Stimulated activated CD8-positive, alpha-beta memory T cell treated with anti-CD3 and anti-CD28 coated beads, Interleukin-15, amount 100 ng/mL, for 48 hours (primary cell): ENCODE measurements at places on chromosomes 2 and 18.

GRCh38 chr2:69931832-69932595 is 17.1 kb downstream of the MXD1 start:
- no peak for DNase-seq

GRCh38 chr18:23939366-23939765 is 75.2 kb upstream of the TTC39C start:
- no peak for DNase-seq

- DNase-seq = no peak
These were observed 26.9 kb downstream of the CELF4 start for GRCh38 chr18:37538526-37539205.

GRCh38 chr18:23619388-23619881 is 33.1 kb upstream of the NPC1 start:
- no peak for DNase-seq

DNA sequence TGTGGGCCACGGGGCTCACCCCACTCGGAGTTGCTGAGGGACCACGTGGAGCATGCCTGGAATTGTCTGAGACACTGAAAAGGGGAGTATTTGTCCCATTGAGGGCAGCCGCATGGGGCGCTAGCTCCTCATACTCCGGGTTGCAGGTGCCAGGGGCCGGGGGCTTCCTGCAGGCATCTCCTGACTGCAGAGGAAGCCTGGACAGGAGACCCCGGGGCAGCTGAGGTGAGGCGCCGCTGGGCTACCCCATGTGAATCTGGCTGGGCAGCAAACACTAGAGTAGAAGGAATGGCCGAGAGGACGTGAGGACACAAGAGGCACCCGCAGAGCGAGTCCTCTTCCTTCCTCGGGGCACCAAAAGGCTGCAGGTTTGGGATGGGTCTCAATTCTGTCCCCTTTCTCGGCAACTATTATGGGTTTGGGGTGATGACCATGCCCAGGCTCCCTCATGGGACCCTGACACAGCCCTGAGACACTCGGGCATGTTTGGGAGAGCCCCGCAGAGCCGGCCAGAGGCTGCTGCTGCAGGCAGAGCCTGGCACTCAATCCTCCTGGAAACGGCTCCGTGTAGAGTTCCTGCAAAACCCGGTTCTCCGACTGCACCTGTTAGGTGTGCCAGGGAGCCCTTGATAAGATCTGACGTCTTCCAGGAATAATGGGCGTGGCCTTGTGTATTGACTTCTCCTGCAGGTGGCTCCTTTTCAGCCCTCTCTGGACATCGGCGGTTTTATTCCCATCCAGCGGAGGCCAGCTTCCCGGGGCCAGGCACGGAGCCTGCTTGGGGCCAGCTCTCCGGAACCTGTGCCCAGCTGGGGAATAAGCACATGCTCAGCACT is 77.0 kb downstream of the CTIF start:
- DNase-seq = no peak

DNA sequence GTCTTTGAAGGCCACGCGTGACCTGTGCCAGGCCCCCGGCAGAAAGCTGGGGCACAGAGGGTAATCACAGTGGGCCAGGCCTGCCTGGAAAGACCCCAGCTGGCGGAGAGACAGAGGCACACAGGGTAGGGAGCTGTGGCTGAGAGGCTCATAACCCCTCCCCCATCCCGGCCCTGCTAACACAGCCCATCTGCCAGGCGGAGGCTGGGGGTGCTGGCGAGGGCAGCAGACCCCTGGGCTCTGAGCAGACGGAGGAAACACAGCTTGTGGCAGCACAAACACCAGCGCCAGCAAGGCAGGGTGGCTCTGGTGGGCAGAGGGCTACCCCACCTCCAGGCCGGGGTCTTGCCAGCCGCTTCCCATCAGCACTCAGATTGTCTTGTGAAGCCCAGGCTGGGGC is 19.0 kb downstream of the HS6ST1 start:
- no peak for DNase-seq

DNA sequence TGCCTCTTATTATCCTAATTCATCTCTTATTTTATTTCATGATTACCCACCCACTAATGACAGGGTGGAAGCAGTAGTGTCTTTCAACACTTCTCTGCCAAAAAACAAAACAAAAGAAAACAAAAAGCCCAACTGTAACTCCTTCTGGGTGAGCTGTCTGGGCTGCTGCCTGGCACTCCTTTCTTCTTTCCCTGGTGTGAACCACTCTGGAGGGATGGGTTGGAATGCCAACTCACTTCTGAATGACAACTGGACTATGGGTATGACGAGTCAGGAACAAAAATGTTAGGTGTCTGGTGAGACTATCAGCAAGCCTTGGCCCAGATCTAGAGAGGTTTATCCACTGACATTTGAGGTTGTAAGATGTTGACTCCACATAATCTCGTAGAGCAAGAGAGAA is 88.3 kb upstream of the ITGB6 start:
- no peak for DNase-seq

GRCh38 chr2:240760576-240761246 is 59.3 kb downstream of the KIF1A start:
- DNase-seq = no peak

- DNase-seq = no peak
These were observed 27.3 kb upstream of the INHBB start for GRCh38 chr2:120318626-120319025.

- no peak for DNase-seq
These were observed 81.8 kb upstream of the HPCAL1 start for GRCh38 chr2:10220902-10221391.

DNA sequence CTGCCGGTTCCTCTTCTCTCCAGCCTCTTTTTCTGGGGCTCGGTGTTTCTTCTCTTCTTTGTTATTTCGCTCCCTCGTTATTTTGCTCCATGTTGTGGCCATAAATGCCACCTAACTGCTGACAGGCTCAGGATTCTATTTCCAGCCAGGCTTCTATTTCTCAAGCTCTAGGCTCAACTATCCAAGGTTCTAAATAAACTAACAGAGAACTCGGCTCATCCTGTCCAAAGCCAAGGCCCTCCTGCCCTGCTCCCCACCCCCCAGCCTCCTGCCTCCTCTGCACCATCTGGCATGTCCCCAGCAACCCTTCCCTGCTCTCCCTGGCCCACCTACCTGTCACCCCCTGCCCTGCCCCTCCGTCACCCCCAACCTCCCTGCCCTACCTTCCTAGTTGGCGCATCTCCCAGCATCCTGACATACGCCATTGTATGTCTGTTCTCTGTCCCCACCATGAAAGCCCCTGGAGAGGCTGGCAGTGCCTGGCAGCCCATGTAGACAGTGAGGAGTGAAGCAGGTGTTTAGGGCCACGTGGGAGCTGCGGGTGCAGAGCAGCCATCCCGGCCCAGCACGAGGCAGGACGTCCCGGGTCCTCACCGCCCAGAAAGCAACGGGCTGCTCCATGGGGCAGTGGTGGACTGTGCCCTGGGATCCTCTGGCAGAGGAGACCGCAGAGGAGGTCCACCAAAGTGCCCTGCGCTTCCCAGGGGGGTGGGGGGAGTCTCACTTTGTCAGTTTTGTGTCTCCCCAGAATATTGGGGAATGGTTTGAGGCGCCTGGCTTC is 186.9 kb downstream of the TWIST2 start:
- no peak for DNase-seq

GRCh38 chr2:173271825-173272224 is 82.8 kb upstream of the CDCA7 start:
- DNase-seq = no peak

GRCh38 chr2:19360966-19361321 is 2.5 kb upstream of the OSR1 start:
- DNase-seq = no peak

DNA sequence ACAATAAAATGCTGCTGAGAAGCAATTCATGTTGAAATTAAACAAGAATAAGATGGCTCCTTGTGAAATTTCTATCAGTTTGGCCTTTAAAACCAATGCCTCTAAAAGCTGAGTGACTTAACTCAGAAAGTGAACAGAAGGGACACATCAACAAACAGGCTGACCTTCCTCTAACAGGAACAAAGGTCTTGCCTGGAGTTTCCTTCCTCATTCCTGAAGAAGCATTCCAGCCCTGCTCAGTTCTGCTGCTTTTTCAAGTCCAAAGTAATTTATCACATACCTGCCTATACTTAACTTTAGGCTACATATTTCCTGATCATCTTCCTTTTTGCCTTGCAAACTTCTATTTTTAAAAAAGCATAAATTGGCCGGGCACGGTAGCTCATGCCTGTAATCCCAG is 14.1 kb downstream of the PTRHD1 start:
- DNase-seq = no peak

- no peak for DNase-seq
These were observed 12.7 kb upstream of the CDK15 start for GRCh38 chr2:201793631-201794030.

DNA sequence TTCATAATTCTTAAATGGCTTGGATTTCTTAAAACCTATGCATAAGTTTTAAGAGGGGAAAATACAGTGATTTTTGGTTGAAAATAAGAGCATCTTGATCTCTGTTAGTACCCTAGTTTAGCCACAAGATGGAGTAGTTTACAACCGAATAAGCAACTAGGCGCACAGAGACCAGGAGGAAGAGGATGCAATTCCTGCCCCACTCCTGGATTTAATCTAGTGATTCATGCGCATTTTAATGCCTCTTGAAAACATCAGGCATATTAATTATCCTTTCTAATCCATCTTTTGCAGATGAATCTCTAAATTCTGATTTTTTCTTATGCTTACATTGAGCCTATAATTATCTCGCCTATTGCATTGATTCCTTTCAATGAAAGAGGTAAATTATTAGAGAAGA is 76.7 kb downstream of the MRPS9 start:
- DNase-seq = no peak

GRCh38 chr2:99662761-99663341 is 173.0 kb upstream of the REV1 start:
- no peak for DNase-seq

- no peak for DNase-seq
These were observed 72.9 kb downstream of the XRCC5 start for GRCh38 chr2:216181953-216182461.

DNA sequence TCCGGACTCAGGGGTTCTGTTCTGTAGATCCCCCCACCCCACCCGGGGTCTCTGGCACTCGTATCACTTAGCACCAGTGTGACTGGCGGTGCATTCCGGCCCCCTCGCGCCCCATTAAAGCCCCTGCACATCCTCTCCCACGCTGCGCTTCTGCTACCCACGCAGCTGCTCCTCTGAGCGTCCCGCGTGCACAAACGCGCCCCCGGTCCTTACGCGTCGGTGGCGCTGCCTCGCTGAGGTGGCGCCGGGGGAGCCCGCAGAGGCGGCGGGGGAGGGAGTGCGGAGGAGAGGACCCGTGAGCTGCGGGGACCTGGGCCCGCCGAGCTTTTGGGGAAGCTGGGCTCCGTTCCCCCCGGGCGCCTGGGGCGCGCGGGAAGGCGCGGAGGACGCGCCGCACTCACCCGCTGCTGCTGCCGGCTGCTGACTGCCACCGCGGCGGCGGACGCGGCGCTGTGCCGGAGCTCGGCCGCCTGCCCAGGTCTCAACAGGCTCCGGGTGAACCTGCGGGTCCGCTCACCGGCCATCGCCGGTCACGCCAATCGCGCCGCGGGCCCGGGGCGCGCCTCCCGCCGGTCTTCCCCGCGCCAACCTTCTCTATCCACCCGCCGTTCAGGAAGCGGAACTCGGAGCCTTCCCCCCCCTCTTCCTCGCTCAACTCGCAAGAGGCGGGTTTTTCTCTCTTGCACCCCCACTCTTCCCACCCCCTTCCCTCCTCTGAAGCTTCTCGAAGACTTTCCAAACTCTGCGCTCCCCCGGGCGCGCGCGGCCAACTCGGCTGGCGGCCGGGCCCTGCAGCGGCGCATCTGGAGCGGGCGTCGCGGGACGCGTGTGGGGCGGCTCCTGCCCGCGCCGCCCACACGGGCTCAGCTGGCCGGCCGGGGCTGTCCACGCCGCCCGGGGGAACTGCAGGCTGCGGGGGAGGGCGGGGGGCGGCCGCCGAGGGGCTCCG is at the start of gene DOCK10:
DOCK10 (minus strand) TSS at position 618 of the 949 bp plus-strand sequence; CDS start at position 524, 94 bp downstream.
- DNase-seq = no peak

- no peak for DNase-seq
These were observed 43.6 kb upstream of the MAP2 start for GRCh38 chr2:209380293-209380692.

- no peak for DNase-seq
These were observed 78.4 kb downstream of the DPP4 start for GRCh38 chr2:161995553-161996016.

GRCh38 chr2:27922842-27923241 is 32.3 kb downstream of the BABAM2 start:
- no peak for DNase-seq

GRCh38 chr2:162069267-162069903 is 4.6 kb downstream of the DPP4 start:
- DNase-seq = no peak

DNA sequence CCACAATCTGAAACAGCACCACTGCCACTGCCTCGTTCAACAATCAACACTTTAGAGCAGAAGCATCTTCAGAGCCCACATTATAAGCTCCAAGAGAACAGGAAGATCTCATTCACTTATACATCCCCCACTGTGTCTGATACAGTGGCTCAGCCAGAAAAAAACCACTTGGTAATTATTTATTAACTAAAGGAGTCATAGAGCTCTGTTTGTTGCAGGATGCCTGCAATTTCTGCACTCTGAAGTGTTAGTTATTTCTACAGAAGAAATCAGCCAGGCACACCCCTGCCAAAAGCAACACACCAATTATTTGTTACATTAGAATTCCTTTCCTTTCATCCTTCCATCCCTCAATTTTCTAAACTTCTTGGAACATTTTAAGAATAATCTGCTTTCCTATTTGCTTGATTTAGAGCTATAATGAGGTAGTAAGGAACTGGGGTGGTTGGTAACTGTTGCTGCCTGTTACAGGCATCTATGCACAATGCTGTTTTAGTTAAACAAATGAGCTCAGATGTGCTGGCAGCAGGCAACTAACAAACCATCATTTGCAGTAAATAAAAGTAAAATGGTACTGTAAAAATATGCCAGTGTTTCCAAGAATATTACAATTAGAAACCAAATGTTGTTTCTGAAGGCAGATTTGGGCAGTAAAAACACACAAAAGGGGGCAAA is 59.9 kb downstream of the DYM start:
- DNase-seq = no peak

GRCh38 chr2:197075754-197076337 is 149.3 kb upstream of the PGAP1 start:
- DNase-seq = no peak

DNA sequence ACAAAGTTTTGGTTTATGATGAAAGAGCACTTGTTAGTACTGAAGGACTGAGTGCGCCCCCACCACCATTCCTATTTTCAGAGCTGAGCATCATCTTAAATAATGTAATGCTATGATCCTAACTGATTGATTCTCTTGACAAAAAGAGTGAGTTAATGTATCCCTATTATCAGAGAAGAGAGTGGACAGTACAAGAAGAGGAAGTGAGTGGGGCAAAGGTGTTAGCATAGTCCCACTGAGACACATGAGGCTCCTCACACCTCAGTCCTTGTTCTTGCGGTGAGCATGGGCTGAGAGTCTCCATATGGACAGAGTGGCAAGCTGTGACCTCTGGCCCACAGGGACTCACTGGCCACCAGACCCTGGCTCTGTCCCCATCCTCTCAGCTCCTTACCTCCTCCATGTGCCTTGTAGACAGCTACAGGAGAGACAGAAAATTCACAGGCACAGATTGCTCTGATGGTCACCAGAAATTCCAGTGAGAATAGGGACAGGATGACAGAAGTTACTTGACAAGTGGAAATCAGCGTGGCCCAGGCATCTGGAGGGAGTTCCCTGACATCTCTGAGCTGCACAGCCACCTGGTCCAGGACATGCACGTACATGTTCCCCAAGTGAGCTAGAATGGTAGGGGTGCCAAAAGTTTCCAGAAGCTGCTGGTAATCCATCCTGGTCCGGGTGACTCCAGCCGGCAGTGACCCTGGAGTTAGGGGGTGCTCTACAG is 32.6 kb downstream of the NAPG start:
- no peak for DNase-seq
